ENCODE measurements at places on chromosomes 3 and 15. TPM values are rescaled to one million over a fixed set of nuclear protein-coding genes. Genes with fewer than 3 reads are reported as not detected.
A peak's percentile ranks its signal among the peaks of the same experiment; 100 is the strongest.

DNA sequence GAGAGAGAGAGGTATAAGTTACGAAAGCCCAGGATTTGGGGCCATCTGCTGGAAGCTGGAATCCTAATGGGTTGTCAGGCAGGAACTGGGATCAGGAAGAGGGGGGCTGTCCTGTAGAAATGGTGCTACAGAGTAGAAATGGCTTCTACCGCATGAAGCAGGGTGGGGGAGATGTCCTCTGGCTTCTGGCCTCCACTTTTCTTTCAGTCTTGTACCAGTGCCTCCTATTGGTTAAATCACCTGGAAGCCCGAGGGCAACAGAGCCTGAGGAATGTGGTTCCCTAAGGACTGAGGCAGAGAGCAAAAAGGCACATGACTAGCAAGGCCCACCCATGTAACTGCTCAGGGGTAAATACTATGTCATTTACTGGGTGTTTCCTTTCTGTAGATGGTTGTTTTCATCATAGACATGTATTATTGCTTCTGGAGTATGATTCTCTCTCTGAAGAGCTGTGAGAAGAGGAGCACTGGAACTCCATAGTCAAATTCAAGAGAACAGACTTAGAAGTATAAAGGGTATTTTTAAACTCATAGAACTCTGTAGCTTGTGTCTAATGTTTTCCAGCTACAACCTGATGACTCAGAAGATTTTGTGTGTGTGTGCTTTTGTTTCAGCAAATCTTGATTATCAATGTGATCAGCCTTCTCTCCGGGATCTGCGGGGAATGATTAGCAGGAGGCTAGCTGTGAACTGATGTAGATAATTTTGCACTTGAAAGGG, 20.2 kb upstream of the MITF start:
- no peak for DNase-seq

DNA sequence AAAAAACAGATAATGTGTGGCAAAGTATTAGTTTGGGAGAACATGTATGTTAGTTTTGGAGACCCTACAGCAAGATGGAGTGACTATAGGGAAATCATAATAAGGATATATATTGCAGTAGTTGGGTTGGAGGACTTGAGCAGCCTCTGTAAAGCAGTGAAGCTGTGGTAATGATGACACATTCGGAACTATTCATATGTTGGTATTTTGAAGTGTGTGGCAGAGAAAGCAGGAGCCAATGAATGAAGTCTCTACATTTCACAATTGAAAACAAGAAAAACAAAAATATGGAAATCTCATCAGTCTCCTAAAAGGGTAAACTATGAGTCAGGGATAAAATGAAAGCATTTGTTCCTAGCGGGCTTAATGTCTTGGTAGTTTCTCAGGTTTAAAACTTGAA, 645.9 kb downstream of the OTOL1 start:
- DNase-seq, result no peak

DNA sequence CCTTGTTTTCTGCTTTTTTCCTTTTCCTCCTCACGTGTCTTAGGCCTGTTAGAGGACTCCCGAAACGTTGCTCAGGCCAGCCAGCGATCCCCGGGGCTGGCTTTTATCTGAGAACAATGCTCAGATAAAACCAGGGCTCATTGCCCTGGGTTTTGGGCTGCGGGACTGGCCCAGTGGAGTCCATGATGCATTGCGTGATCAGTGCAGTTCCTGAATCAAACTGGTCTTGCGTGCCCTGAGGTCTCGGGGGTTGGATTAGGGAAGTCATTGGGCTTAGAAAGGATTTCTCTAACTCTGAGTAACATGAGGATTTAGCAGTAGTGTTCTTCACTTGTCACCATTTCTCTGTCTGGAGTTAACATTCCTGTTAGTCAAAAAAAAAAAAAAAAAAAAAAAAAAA, 66.3 kb downstream of the CCR1 start:
- no peak for DNase-seq

DNA sequence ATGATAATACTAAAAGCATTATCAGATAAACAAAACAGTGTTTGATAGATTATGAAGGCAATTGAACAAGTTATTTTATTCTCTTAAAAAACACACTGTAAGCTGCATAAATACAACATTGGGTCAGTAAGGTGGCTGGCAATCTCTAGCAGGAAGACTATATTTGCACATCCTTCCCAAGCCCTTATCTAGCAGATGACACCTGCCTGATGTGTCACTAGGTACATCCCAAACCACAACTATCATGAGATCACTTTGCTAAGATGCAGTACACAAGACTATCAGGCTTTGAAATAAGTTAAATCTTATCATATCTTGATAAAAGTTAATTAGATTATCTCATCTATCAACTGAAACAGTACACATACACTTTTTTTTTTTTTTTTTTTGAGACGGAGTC, 417.4 kb downstream of the MECOM start:
- DNase-seq, result no peak

DNA sequence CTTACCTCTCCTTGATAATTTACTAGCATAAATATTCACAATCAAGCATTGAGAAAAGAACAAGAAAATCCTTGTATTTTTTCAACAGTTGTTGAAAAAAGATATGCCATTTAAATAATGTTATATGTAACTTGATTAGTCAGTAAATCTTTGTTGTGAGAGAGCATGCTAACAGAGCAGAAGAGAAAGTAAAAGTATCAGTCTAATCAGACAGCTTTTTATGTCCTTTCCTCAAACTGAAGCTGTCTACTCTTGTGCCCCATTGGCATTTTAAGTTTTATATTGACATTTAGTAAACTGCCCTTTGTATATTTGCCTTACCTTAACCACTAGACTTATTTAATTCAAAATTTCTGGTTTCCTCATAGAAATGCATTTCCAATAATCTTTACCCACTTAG, 668.7 kb downstream of the OTOL1 start:
- no peak for DNase-seq

- DNase-seq, result no peak
Observed at GRCh38 chr3:188362405-188362831, 208.5 kb downstream of the LPP start.

The FBXL22 gene
- 0.61 TPM for total RNA-seq

GRCh38 chr3:194301730-194302129, 49.4 kb downstream of the CPN2 start:
- DNase-seq, result no peak

- DNase-seq, result no peak
Observed at GRCh38 chr3:70360979-70361760, 48.7 kb upstream of the MDFIC2 start.

GRCh38 chr3:53202331-53203015, 41.5 kb downstream of the PRKCD start:
- no peak for DNase-seq

The GPR176 gene
- 0.30 TPM for total RNA-seq

- peak; percentile 72 for DNase-seq
Observed at GRCh38 chr3:122415104-122415744, 638 bp downstream of the WDR5B start.

- no peak for DNase-seq
Observed at GRCh38 chr3:16349986-16350596, 85.1 kb downstream of the OXNAD1 start.

- DNase-seq, result no peak
Observed at GRCh38 chr3:117524890-117525289, 815.3 kb downstream of the TUSC7 start.

DNA sequence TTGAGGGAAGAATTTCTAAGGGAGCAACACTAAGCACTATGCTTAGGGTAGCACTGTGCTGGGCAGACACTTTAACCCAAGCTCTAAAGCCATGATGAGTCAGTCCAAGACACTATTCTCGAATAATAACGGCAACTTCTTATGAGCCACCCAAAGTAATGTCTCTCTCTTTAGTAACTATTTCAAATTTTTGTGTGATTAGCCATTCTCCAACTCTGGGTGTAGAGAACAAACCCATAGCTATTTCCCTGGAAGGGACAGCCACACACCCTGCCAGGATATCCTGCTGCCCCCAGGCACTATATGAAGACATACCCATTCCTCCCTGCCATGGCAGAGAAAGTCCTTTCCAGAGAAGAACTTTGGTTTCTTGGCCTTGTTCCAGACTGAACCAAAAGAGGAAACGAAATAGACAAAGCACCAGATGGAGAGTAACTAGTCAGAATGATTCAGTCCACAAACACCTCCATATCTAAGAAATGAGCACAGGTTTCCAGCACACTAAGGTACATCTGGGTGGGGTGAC, 384.9 kb upstream of the THBS1 start:
- no peak for DNase-seq

The ATR gene
- total RNA-seq, result 36.1 TPM
